WTC11 (cell line): ENCODE measurements at places on chromosomes 2 and 18. TPM values are rescaled to one million over a fixed set of nuclear protein-coding genes. Genes with fewer than 3 reads are reported as not detected.
A peak's percentile ranks its signal among the peaks of the same experiment; 100 is the strongest.

- DNase-seq, result no peak
These were observed 836 bp downstream of the STK11IP start for GRCh38 chr2:219598308-219599078.

- DNase-seq, result no peak
These were observed 128.1 kb upstream of the MYCN start for GRCh38 chr2:15812187-15812780.

DNA sequence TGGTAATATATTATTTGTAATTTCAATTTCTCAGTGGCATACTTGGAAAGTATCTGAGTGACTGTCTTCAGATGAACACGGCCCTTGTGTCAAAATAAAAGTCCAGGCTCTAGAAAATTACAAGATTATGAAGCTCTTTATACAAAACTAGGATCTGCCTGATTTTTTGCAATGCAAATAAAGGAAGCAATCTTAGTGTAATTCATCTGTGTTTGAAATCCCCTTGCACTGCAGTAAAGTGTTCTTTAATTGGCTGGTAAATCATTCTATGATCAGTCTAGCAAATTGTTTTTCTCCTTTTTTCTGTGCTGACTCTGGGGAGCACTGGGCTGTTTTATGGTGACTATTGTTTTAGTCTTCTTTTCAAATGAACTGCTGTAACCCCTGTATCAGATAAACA lies 1039.0 kb downstream of the SOCS6 start:
- no peak for DNase-seq

DNA sequence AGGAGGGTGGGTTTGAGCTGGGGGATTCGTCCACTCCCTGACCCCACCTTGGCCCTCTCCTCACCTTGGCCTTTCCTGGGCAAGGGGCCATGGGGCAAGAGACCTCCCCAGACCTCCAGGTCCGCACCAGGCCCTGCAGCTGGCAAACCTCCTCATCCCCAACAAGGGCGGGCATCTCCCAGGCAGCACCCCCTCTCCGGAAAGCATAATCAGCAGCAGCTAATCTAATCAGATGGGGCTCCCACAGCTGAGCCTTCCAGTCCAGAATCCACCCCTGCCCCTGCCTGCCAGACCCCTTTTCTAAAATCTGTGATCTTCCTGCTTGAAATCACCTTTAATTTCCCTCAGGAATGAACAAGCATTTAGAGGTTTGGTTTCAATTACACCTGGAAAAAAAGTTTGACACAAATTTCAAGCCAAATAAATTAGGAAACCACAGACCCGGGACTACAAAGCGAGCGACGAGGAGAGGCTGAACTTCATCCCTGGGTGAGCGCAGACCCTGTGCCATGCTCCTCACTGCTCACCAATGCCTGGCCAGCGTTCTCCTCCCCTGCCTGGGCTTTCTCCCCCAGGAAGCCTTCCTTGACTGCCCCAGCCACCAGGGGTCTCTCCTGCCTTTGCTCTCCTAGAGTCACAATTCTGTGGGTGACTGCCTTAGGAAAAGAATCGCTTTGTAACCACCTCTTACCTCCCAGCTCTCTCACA lies 143.0 kb upstream of the MYCN start:
- DNase-seq, result peak; percentile 72

GPR35 gene
- total RNA-seq, result 0.22 to 0.60 TPM (median 0.46 TPM) in 3 replicates

HOXD13 gene
- not detected in 3 replicates for total RNA-seq

DNA sequence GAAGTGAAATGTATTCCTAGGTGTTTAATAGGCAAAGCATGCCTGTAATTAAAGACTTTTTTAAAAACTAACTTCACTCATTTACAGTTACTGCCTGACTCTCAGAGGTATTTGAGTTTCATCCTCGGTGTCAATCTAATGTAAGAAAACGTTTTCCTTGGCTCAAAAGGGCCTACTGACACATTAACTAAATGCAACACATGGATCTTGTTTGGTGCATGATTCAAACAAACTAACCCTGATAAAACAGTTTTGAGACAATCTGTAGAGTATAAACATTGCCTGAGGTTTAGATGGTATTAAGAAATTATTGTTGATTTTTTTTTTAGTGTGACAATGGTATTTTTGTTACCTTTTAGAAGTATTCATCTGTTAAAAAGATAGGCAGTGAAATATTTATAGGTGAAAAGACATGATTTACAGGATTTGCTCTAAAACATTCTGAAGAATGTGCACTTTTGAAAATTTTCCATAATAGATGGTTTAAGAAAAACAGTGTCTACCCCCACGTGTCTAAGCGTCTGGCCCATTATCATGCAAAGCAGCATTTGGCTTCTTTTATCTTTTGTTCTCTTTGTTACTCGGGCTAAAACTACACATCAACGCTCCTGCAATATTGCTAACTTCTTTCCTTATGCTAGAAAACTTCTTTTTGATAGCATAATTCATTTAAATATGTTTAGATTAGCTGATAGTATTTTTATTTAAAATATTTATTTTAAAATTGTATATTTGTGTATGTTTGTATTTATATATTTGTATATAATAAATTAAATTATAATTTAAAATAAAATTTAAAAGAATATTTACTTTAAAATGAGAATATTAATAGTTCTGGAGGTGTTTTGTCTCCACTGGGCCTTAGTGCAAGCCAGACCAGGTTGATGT lies 160.2 kb upstream of the NDUFV2 start:
- DNase-seq, result no peak

GRCh38 chr2:158380746-158381145 lies 75.8 kb downstream of the CCDC148 start:
- DNase-seq, result no peak

DNA sequence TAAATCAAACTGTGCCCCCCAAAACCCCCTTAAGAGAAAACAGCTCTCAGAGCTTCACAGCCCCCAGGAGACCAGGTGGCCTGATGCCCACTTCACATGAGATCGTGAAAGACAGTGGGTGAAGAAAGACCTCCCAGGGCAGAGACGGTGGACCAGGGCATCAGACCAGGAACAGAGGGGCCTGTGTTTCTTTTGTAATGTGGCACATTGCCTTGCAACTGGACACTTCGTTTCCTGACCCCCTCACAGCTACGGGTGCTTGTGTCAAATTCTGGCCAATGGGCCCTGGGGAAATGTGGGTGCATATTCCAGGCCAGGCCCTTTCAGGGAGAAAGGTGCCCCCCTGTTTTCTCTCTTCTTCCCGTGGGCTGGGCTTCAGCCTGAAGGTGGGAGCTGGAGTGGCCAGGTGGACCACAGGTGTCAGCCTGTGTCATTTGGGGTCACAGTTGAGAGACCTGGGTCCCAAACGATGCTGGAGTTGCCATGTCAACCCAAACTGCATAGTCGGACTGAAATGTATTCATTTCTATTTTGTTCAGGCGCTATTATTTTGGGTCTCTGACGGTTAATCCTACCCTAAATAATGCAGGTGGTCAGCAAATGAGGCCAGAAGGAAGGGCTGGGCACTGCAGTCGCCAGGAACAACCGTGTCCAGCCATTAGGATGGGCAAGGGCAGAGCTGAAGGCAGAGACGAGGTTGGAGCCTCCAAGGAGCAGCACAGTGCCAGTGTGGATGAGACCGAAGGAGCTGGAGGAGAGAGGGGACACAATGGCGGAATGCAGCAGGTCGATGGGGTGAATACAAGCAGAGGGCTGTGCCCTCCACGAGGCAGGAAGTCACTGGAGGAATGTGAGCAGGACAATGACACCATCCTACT lies 338.2 kb downstream of the EIPR1 start:
- no peak for DNase-seq

GRCh38 chr2:17303054-17303453 lies 215.2 kb downstream of the RAD51AP2 start:
- no peak for DNase-seq

MAP2 gene
- total RNA-seq, result 3.7 to 7.6 TPM (median 3.7 TPM) in 3 replicates

DNA sequence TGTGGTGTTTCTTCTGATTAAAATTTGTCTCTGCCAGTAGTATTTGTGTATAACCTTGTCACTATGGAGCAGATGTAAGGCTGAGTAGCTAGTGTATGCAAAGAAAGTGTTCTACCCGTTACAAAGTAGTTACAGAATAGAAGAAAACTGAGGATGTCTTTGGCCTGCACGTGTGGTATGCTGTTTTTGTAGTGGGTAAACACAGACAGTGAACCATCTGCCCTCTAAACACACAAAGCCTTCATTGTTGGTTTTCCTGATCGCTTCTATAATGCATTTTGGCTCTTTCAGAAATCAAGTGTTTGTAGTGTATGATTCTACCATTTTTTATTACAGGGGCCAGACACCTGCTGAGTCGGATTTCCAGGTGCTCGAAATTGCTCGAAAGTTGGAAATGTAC lies 61.5 kb downstream of the FARP2 start:
- DNase-seq, result no peak

GRCh38 chr2:160372585-160372984 lies 121.0 kb downstream of the RBMS1 start:
- DNase-seq, result no peak

DNA sequence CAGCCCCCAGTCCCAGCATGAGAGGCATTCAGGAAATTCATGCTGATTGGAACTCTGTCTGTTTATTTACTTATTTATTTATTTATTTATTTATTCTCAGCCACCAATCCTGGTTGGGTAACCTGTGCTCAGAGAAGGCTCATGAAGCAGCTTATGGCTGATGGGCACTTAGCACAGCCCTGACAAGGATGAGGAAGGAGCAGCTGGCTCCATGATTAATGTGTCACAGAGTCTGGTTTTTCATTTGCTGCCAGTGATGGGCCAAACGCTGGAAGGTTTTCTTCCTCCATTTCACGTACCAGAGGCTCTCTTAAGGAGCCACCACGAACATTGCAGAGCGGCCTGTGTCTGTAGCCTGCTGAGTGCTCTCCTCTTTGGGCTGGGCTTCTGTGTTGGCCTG lies 28.3 kb upstream of the KCNS3 start:
- DNase-seq, result no peak

DNA sequence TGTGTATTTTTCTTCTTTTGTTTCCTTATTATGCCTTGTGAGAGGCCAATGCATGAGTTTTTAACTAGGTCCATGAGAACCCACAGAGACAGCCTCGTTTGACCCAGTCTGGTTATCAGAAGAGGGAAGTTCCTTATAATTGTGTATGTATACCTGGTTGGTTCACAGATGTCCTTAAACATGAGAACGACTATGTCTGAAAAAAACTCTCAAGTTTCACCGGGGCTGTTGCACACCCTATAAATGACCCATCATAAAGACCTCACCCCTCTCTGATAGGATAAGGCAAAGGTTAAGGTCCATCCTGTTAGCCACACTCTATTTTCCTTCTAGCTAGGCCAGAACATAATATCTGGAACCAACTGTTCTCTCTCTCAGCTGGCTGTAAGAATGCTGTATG lies 42.7 kb upstream of the MSH2 start:
- no peak for DNase-seq

INHBB gene
- total RNA-seq, result 0.14 to 0.26 TPM (median 0.21 TPM) in 3 replicates

DNA sequence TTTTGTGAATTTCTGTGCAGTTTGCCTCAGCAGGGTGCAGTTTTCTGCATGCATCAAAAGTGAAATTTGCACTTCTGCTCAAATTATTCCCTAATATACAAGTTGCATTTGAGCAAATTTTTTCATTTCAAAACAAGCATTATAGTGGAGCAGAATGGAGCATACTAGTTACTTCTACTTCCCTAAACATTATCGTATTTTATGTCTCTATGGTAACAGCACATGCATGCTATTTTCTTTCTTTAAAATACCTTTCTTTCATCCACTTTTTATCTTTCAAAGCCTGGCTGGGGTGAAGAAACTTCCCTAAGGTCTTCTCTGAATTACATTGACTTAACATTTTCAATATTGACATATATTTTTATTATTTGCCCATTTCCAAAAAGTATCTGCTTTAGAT lies 11.2 kb downstream of the RHBDD1 start:
- DNase-seq, result no peak

DNA sequence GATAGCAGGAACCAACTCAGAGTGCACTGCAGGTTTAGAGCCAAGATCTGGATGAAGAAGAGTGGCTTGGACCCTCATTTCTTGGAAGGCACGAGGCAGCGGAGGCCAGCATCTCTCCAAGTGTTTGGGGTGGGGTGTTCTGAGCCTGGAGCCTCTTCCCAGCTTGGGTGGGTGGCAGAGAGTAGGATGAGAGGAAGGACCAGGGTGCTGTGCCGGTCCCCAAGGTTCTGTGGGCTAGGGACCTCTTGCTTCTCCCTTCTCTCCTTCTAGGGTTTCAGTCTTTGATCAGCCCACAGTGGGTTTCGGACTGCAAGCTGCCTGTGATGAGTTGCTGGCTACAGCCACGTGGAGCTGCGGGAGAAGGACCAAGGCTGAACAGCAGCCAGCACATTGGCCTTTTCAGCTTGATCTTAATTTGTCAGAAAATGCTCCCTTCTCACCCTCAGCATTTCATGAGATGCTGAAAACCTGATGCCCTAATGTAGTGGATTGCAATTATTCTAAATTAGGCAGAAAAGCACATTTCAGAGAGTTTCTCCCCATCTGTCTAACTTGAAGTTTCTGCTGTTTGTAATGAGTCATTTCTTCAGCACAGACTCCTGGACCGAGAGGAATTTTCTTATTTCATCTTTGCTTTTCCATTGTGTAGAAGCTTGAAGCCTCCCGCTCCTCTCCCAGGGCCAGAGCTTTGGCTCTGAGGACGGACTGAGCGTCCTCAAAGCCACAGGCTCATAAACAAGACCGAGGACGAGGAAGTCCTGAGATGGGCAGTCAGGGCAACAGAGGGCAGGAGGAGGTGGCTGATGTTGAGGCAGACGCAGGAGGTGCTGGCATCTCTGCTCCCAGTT lies 99.1 kb upstream of the HDAC4 start:
- DNase-seq, result no peak

ONECUT2 gene
- total RNA-seq, result 0.87 to 1.9 TPM (median 1.6 TPM) in 3 replicates

AMER3 gene
- 0.05 to 0.13 TPM (median 0.09 TPM) in 3 replicates for total RNA-seq
